Stimulated activated CD4-positive, alpha-beta T cell treated with anti-CD3 and anti-CD28 coated beads, TNF-alpha, amount 100 ng/mL, for 24 hours (primary cell): ENCODE measurements at places on chromosomes 2 and 18.

DNA sequence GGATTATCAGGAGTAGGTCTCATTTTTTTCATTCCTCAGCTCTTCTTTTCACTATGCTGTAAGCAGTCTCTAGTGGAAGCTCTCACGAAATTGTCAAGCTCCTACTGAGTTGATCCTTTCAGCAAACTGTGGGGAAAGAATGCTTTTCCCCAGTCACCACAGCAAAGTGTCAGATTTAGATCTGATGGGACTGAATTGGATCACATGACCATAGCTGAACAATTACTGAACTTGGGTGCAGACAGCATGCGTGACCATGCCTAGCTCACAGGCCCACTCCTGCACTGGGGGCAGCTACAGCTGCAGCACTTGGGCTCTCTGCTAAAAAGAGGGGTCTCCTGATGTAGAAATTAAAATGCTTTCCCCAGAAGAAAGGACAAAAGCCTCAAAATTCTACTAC, 3.1 kb downstream of the ARHGAP15 start:
- no peak for DNase-seq

GRCh38 chr2:45981384-45981930, 315.8 kb upstream of the EPAS1 start:
- DNase-seq = no peak

DNA sequence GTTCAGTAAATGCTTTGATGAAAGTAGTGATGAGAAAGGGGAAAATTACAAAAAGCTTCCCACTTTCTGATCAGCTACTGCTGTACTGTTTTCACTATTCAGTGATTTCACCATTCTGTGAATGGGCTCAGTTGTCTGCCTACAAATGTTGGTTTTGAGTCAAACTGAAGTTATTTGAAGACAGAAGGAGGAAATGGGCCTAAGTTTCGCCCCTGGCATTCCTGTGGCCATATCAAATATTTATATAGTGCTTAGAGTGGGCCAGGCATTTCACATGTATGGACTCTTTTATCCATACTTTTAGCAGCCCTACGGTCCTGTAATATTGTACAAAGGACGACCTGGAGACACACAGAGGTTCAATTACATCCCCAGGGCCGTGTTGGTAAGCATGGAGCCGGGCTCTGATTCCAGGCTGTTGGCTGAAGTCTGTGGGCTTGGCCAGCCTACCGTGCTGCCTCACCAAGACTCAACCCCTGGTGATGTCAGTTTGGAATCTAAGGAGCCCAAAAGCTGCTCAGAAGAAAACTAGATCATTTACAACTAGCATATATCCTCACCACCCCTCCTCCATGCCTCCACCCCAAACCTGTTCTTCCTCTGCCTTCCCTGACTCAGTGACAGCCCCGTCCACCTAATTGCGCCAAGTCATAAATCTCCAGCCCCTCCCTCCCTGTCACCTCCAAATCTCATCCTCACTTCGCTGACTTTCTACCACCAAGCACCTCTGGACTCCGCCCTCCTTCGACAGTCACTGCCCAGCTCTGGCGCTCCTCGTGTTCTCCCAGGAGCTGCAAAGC, 10.1 kb upstream of the GRHL1 start:
- DNase-seq = no peak

DNA sequence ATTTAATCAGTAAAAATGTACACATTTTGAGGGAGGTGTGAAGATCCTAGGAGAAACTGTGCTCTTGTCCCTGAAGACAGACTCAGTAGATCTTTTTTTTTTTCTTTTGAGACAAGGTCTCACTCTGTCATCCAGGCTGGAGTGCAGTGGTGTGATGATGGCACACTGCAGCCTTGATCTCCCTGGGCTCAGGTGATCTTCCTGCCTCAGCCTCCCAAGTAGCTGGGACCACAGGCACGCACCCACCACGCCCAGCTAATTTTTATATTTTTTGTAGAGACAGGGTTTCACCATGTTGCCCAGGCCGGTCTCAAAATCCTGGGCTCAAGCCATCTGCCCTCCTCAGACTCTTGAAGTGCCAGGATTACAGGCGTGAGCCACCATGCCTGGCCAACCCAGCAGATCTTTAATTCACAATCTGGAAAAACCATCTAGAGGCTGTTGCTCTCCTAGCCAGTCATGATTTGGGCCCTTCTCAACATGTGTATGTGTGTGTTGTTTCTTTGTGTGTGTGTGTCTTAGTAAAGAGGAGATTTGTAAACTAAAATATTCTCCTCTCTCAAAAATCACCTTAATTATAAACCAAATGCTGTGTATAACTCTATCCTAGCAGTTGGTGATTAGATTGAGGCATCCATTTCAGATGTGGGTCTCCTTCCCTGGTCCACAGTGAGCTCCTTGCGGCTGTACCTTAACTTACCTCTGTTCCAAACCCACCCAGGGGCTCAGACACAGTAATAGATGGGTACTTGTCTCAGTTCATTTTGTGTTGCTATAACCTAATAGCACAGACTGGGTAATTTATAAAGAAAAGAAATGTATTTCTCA, 3.9 kb upstream of the MYCN start:
- DNase-seq = no peak

- no peak for DNase-seq
Measured at GRCh38 chr2:56448403-56449001, 264.7 kb downstream of the CCDC85A start.

- DNase-seq = no peak
Measured at GRCh38 chr18:46320297-46320696, 216.1 kb downstream of the HAUS1 start.

- no peak for DNase-seq
Measured at GRCh38 chr2:154554046-154554445, 144.4 kb upstream of the KCNJ3 start.

DNA sequence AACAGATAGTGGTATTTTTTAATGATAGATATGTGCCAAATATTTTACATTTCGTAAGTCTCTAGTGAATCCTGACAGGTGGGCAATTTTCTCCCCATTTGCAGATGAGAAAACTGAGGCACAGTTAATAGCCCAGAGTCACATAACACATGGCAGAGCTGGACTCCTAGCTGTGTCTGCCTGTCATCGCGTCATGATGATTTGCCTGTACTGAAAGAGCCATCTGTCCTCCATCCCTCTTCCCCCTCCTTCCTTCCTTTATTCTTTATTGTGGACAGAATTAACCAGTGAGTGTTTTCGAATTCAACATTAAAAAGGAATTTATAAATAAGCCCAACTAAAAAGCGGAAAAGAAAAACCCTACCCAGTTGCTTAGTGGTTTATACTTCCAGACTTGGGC, 3.2 kb downstream of the DNAJB2 start:
- DNase-seq = no peak

DNA sequence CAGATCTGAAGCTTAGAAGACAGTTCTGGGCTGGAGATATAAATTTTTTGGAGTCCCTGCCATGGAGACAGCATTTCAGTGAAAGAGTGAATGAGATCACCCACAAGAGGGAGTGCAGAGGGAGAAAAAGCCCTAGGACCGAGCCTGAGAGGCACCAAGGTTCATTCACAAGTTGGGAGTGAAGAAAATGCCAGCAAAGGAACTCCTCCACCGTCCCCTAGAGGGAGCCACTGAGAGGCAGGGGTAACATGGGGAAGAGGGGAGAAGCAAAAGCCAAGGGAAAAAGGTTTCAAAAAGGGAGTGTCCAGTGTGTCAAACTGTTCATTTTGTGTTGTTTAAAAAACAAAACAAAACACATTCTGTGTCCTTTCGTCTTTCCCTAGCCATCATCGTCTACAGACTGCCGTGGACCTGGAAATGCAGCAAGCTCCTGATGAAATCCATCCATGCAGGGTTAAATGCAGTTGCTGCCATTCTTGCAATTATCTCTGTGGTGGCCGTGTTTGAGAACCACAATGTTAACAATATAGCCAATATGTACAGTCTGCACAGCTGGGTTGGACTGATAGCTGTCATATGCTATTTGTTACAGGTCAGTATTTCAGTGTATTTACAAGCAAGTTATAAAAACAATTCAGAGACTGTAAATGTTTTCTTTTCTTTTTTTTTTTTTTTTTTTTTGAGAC, 19.1 kb downstream of the CYBRD1 start:
- no peak for DNase-seq
